PC-3 (cell line): ENCODE measurements at places on chromosomes 2 and 18.
A peak's percentile ranks its signal among the peaks of the same experiment; 100 is the strongest.

DNA sequence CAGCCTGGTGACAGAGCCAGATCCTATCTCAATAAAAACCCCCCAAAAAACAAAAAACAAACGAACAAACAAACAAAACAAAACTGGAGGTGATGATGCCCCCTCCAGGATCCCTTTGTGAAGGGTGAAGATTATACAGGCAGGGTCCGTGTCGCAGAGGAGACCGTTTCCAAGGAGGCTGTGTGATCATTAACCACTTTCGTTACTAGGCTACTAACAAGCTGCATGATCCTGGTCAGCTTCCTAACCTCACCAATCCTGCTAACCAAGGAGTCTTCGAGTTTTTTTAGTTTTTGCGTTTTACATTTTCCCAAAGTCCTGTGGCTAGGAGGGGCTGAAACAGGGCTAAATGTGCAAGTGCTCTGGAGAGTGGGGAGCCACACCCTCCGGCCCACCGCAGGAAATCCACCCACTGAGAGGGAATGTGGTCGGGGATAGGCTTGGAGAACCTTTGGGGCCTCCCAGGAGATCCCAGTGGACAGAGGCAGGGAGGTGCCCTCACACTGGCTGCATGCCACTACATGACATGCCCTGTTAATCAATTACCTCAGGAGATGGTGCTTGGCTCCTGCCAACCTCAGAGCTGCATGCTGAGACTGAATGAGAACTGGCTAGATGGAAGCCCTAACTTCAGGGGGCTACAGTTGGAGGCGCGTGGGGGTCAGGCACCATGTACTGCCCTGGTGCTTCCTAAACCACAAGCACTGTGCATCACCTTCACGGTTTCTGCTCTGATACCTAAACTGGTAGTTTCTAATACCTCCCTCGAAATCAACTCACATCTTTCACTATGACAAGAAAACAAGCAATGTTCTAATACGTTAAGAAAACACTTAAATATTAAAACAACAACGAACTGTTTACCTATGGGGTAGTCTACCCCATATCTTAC is 67.5 kb upstream of the RGPD5 start:
- no peak for DNase-seq

GRCh38 chr18:36265015-36265414 is 32.5 kb upstream of the FHOD3 start:
- DNase-seq: no peak

DNA sequence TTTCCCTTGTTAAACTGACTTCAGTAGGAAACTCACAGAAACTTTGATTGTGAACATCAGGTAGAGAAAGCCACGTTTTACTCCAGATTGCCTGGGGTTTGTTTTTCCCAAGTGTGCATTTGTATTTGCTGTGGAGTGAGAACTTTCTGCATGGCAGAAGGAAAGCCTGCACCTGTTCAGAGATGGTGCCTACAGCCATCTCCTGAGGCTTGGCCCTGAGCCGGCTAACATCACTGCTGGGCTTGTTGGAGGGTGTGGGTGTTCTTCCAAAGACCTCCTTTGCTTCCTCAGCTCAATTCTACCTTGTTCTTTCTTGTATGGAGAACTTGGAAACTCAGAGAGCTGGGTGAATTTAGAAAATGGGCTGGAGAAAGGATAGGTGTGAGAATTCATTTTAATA is 16.1 kb downstream of the KCNS3 start:
- no peak for DNase-seq

- DNase-seq: peak; percentile 80
Observed at GRCh38 chr18:21167641-21168377, 56.2 kb upstream of the ROCK1 start.

- peak; percentile 69 for DNase-seq
Observed at GRCh38 chr18:74310411-74310810, 5.2 kb upstream of the C18orf63 start.

DNA sequence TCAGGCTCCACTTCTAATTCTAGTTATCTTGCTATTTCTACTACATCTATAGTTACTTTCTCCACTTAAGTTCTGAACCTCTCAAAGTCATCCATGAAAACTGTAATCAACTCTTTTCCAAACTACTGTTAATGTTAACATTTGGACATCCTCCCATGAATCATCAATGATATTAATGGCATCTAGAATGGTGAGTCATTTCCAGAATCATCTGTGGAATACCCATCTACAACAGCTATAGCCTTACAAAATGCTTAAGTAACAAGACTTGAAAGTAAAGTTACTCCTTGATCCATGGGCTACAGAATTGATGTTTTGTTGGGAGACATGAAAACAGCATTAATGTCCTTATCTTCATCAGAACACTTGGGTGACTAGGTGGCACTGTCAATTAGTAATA is 35.4 kb downstream of the BARD1 start:
- DNase-seq: peak; percentile 44

GRCh38 chr18:78784861-78785260 is 194.8 kb upstream of the SALL3 start:
- DNase-seq: no peak

- DNase-seq: no peak
Observed at GRCh38 chr2:98880266-98881152, 55.5 kb downstream of the CRACDL start.

DNA sequence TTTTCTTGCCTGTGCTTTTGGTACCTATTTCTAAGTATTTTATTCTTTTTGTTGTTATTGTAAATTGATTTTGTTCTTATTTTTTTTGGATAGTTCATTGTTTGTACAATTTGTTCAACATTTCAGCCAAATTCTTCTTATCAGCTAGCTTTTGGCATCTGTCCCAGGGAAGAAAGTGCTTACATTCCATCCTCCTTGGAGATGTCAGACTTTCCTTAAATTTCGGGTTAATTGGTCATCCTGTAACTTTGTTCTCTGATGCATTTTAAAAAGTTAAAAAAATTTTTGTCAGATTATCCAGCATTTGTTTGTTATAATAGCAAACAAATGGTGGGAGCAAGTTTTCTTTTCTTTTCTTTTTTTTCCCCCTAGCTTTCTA is 60.3 kb downstream of the PTH2R start:
- DNase-seq: no peak

DNA sequence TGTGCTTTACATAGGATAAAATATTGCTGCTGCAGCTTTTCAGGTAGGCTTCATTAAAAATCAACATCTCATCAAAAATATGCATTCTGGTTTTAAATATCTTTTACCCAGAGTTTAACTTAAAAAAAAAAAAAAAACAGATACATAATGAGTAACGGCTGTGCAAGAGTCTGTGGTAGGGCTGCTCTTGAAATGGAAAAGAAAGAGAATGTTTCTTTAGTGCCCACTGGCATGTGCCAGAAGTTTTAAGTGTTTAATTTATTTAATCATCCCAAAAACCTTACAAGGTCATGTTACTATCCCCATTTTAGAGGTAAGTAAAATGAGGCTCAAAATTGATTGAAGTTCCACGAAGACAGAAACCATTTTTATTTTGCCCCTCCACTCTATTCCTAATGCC is 92.1 kb downstream of the SLC8A1 start:
- no peak for DNase-seq

- DNase-seq: no peak
Observed at GRCh38 chr2:228942856-228943255, 328.2 kb downstream of the PID1 start.

GRCh38 chr2:205687641-205687956 is 5.3 kb downstream of the NRP2 start:
- DNase-seq: no peak

DNA sequence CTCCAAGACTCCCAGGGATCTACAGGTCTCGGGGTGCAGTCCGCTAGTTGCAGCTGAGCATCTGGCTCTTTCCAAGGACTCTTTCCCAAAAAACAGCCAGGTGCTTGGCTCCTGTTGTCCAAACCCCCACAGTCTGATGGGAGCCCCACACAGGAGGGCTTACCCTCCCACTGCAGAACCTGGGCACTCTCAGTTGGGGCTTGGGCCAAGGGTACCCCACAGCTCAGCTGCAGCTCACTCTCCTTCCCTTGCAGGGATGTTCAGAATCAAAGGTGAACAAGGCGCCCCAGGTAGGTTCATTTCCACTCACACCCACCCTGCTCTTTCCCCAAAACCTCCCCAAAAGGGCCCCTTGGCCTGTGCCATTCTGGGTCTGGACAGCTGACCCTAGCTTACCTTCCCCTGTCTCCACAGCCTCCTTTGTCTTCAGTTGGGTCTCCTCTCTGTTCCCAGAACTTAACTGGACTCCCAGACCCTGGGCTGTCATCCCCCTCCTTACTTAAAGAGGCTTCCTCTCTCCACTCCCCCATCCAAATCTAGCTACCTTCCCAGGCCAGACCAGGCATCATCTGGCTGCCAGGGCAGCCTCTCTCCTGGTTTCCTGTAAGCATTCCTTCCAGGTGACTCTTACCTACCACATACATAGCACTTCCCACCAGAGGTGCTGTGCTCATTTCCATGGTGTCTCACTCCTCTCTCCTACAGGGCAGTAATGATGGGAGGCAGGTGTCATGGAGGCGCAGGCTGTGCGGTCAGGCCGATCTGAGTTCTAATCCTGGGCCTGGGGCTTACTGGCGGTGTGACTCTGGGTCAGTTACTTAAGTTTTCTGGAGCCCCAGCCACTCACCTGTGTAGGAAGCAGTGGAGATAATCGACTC is 29.5 kb downstream of the MARCO start:
- DNase-seq: peak; percentile 82

GRCh38 chr2:669323-669722 is 7.9 kb downstream of the TMEM18 start:
- DNase-seq: peak; percentile 55

DNA sequence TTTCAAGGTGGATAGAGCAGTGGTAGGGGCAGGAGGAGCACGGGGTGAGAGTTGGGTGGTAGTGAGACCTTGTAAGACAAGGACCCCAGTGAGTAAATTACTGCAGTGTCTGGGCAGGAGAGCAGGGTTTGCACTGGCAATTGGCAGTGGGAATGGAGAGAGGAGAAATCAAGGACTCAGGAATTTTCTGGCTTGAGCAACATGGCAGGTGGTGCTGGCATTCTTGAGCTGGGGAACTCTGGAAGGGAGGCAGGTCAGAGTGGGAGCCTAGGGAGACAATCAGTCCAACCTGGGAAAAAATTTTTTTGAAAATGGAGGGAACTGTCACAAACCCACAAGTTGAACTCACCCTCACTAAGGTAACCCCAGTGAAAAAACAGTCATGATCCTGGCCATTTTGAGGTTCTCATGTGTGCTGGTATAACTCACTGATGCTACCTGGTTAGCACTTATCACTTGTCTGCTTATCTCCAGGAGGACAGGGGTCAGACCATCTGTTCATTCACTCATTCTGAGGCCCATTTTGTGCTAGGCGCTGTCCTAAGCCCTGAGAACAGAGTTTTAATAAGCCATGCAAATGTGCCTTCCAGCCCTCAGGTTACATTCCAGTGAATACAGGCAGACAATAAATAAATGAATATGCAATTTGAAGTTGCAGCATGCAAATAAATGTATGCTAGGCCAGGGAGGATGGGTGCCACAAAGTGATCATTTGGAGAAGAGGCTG is 92.2 kb upstream of the SEC11C start:
- no peak for DNase-seq

DNA sequence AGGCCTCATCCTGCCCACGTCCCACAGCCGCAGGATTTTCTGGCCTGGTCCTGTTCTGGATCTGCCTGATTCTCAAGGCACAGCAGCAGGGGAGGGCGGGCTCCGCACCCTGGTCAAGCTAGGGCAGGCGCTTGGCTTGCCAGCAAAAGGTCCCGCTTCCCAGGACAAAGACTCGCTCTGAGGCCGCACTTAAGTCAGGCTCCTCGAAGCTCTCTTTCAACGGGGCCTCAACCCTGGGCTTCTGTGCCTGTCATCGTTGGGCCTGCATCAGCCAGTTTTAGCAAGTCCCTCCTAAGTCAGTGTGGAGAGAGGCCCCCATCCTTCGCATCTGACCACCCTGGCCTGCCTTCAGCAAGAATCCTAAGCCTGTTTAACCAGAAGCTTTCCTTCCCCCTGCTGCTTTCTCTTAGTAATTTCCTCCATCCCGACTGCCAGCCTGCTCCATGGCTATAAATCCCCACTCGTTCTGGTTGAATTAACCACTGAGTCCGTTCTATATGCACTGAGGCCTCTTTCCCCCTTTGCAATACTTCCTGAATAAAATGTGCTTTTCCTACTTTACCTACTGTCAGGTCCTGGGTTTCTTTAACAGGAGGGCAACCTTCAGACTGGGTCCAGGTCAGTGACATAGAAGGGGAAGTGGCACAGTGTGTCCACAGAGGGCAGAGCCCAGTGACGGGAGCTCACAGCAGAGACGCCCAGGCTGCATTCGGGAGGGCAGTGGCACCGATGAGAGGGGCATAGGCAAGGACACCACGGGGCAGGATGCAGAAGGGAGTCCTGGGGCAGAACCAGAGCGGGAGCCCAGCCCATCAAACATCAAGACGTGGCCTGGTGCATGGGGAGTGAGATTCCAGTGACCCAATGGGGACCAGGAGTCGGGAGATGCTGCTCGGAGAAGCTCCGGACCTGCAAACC is 62.7 kb downstream of the SP110 start:
- DNase-seq: no peak

DNA sequence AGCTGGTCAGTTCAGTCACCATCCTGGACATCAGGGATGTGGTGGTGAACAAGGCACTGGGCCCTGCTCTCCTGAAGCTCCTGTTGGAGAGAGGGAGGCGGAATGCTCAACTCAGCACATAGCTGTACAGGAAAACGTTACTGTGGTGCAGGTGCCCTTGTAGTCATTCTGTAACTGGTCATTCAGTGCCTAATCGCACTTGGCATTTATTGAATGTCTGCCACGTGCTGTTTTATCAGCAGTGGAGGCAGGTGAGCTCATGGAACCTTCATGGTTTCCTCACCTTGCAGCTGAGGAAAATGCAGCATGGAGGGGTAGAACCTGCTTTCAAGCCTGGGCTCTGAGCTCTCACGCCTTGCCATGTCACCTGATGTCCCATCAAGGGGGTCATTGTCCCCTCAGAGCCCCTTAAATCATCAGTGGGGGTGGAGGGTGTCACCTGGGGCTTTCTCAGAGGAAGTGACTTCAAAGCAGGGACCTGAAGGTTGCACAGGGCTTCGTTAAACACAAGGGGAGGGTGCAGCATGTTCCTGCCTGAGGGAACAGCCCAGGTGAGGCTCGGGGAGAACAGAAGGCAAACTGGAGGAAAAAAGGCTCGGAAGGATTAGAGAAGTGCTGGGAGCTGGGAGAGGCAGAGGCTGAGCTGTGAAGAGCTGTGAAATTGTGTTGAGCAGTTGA is 56.0 kb upstream of the RPL31 start:
- no peak for DNase-seq

GRCh38 chr18:5771343-5771742 is 124.0 kb downstream of the TMEM200C start:
- no peak for DNase-seq

DNA sequence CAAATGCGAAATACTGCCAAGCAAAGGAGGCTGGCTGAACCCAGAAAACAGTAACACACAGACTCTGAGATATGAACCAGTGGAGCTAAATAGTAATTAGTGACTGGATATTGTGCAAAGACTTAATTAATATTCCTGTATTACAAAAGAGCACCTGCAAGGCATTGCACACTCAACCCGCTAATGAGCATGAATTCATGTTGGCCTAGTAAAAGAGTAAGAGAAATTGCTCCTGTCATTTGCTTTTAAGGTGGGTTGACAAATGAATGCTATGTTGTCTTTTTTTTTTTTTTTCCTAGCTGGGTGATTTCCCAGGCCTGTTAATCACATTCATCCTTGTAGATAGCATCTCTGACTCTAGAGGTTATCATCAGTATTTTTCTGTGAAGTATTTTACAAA is 87.0 kb upstream of the CERS6 start:
- no peak for DNase-seq
